Stimulated activated CD4-positive, alpha-beta T cell treated with anti-CD3 and anti-CD28 coated beads, Interleukin-2, amount 100 ng/mL, for 24 hours (primary cell): ENCODE measurements at places on chromosomes 6 and 20.

DNA sequence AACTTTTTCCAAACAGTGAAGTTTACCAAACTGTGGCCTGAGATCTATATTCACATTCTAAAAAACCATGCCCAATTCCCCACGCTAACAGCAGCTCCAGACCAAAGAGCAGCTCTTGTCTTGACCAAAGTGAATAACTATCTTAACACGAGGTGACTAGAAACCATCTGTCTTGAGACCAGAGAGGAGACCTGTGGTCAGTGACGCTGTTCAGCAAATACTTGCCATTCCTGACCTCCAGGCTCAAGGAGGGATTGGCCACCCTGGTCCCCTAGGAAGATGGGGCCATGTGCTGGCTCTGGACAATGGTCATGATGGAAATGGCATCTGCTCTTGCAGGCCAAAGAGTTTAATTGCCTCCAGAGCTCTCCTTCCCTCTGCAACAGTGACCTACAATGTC lies 104.4 kb upstream of the CD93 start:
- DNase-seq, result no peak

DNA sequence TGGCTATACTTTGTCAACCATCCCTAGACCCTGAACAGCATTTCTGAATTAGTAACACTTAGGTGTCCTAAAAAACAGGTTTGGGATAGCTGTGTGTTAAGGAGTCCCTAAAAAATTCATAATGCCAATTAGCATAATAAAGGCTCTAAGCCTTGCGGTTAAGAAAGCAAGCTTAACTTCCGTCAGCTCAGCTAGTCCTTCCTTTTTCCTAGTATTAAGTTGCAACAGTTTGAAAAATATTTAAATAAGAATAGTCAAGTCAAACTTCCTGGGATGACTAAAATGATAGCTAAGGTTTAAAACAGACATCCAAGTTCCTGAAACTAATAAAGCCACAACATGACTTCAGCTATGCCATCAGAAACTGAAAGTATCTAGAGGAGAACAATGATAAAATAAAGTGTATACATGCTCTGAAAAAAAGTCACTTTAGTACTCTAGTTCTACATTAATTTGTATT lies 3.5 kb downstream of the AKIRIN2 start:
- DNase-seq, result no peak

DNA sequence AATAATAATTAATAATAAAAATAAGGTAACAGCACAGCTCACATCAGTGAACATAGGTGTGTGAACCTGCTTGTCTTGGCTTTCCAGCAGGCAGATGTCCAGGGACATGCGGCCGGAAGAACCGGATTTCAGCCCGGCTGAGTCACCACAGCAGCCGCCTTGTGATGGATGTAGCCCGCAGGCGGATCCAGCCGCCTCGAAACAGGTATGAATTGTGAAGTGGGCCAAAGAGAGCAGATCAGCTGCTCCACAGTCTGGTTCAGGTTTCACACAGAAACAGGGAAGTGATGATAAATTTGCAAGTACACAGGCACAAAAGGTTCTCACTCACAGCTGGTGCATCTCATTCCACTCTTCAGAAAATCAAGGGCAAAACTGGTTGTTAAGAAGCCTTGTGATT lies 55.1 kb downstream of the ID4 start:
- no peak for DNase-seq

DNA sequence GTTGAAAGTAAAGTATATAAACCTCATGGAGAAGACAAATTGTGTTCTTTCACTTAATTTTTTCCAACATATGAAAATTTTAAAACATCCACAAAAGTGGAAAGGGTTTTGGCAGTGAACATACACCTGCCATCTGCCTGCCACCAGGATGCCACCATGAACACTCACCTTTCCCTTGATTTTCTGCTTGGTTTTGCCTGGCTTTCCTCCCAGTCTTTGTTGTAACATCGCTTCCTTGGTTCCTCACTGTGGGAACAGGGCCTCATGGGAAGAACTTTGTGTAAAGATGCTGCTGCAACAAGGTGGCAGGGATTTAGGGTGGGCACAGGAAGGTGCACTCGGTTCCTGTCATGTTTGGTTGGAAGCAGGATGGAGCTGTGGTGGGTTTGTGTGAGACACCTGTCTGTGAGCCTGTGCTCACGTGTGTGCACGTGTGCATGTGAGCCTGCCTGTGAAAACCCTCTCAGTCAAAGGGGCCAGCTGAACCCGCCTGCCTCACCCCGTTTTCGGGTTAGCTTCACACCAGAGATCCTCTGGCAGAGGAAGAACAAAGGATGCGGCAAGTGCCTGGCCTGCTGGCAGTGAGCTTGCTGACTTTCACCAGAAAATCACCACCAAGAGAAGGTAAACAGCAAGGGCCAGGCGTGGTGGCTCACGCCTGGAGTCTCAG lies 11.0 kb upstream of the RBM38 start:
- DNase-seq, result no peak

- DNase-seq, result no peak
Measured at GRCh38 chr6:52650941-52651340, 20.0 kb upstream of the TMEM14A start.

DNA sequence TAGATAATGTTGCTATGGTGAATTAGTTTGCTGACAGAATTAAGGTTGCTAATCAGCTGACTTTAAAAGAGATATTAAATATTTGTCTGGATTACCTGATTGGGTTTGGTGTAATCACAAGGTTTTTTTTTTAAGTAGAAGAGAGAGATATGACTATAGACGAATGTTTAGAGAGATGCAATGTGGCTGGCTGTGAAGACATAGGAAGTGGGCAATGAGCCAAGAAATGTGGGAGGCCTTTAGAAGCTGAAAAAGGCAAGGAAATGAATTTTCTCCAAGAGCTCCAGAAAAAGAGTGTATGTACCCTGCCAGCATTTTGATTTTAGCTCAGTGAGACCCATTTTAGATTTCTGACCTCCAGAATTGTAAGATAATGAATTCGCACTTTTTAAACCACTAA lies 598.3 kb downstream of the PKHD1 start:
- no peak for DNase-seq

DNA sequence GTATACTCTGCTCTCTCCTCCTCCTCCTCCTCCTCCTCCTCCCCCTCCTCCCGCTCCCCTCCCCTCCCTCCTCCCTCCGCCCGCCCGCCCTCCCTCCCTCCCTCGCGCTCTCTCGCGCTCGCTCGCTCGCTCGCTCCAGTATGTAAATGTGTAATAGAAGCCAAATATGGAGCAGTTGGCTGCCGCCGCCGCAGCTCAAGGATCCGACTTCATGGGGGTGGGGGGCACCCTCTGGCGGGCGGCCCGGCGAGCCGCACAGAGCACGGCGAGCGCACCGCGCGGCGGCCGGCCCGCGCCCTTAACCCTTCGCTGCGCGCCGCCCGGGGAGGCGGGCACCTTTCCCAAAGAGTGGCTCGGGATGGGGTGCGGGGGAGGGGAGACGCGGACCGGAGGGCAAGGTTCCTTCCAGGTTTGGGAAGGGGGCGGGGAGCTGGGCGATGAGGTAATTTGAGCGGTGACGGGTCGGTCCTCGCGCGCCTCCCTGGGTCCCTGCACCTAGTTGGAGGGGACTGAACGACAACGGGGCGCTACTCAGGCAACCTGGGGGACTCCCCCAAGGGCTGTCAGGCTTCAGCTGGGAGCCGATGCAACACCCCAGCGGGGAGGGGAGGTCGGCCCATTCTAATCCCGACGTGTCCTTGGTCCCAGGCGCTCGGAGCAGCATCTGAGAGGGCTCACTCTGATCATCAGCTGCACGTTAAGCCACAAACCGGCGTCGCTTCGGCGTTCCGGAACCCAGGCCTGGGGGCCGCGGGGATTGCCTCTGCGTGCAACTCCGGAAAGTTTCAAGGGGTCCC lies 409 bp upstream of the ATXN1 start:
- peak; percentile 78 for DNase-seq

DNA sequence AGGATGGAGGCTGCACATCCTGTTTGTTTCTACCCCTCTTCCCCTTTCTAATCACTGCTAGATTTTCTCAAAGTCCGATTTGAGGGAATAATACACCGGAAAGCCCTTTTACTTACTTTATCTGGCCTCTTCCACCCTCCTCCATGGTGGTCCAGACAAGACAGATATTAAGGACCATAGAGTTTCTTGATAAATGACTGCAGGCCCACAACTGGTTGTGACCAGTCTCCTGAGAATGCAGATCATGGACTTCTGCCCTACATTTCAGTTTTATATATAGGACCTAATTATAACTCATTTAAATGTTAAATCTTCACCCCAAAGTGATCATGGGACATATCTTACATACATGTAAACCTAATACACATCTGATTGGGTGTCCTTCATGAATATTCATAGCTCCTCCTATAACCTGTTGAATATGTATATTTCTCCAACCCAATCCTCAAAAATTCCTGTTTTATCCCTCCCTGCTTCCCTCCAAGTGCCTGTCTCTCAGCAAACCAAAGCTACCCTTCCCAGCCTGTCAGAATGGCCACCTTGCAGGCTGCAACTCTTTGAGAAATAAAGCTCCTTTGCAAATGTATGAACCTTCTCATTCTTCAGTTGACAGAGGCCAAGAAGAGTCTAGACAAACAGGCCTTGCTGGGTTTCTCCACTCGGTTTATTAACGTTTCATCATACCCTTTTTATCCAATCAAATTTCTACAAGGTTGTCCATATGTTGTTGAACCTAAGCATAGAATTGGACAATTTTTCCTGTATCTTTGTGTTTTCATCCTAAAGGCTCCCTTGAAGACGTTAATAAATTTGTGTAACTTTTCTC lies 133.1 kb downstream of the HFE start:
- DNase-seq, result no peak

- no peak for DNase-seq
Measured at GRCh38 chr6:169189182-169189581, 64.5 kb downstream of the THBS2 start.

DNA sequence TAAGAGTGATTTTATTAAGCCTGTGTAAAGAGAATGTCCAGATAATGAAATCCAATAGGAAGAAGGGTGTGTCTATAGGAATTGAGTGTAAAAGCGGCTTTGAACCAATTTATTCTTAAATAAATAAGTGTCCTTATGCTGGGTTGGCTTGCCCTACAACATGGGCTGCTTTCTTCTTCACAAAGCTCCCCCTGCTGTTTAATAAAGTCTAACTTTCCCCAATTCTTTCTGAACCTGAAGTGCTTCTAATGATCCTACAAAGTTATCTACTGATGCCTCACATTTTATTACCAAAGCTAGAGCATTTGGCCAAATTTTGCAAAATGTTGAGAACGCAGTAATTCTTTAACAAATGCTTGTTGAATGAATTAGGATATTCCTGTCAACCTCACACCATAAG lies 36.3 kb upstream of the SIRT5 start:
- DNase-seq, result no peak

DNA sequence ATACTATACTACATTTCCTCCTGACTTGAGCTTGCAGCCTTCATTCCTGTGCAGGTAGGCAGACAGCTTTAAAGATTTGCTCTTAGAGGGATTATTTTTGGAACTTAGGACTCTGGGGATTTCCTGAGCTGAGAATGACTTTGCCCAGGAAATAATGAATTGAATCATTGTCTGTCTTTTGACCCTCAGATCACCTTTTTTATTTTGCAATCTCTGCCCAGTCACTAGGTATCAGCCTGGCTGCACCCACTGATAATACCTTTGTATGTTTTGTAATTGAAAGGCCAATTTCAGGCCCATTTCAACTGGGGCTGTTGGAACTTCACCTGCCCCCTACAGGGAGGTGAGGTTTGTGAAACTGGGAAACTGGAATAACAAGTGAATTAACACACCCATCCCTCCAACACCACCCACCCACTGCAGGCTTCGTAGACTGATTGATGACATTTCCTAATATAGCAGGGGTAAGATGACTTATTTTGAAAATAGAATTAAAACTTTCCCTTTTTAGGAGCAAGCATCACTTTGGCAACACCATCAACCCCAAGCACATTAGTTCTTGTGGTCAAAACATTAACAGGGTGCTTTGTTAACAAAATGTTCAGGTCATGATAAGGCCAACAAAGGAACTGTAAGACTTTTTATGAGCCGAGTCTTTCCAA lies 157.1 kb upstream of the CENPW start:
- no peak for DNase-seq

DNA sequence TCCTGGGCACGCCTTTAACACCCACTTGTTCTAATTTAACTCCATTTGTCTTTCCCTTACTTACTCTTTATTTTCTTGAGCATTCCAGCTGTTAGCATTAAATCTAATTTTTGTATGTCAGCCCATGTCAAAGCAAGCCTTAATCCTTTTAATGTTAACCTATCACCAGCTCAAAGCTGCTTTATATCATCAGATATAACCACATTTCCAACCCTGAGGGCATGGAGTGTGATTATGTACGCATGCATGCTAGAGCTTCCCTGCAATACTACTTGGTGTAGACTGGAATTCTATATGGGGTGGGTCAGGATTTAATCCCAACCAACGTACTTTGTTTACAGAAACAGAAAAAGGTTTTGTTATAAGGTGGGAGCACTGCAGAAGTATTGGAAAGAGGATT lies 139.4 kb upstream of the HMGN3 start:
- no peak for DNase-seq

DNA sequence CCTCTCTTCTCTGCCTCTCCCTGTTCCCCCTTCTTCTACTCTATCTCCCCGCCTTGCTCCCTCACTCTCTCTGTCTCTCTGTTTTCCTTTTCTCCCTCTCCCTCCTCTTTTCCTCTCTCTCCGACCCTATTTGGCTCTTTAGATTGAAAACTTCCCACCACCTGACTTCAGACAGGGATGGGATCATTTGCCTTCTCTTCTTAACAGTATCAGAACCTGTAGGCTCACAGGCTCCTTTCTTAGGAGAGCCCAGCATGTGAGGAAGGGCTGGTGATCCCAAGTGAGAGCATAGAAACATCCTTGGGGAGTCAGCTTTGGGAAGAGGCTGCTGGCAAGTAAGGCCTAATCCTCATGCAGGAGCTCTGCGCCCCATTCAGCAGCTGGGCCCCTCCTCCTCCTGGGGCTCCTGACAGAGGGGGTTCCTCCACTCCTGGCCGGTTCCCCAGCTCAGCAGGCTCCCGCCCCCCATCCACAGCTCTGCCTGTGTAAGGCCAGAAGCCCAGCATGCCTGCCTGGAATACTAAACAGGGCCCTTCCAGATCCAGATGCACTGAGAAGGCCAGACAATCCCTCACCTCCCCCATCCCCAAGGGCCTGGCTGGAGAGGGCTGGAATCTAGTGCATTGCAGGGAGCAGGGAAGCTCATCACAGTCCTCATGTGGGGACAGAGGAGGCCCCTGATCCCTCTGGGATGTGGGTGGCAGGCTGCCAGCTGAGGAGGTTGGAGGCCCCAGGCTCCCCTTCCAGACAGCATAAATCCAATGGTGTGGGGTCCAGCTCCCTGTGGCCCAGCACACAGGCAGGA lies 93.4 kb downstream of the PTPRT start:
- no peak for DNase-seq

- no peak for DNase-seq
Measured at GRCh38 chr20:63064745-63065711, 58.3 kb upstream of the BHLHE23 start.

- DNase-seq, result peak; percentile 39
Measured at GRCh38 chr6:90194371-90194841, 102.2 kb downstream of the BACH2 start.
